Amygdala (tissue), 56 donors: ENCODE measurements at places on chromosomes 4 and X.
A peak's percentile ranks its signal among the peaks of the same experiment; 100 is the strongest.

DNA sequence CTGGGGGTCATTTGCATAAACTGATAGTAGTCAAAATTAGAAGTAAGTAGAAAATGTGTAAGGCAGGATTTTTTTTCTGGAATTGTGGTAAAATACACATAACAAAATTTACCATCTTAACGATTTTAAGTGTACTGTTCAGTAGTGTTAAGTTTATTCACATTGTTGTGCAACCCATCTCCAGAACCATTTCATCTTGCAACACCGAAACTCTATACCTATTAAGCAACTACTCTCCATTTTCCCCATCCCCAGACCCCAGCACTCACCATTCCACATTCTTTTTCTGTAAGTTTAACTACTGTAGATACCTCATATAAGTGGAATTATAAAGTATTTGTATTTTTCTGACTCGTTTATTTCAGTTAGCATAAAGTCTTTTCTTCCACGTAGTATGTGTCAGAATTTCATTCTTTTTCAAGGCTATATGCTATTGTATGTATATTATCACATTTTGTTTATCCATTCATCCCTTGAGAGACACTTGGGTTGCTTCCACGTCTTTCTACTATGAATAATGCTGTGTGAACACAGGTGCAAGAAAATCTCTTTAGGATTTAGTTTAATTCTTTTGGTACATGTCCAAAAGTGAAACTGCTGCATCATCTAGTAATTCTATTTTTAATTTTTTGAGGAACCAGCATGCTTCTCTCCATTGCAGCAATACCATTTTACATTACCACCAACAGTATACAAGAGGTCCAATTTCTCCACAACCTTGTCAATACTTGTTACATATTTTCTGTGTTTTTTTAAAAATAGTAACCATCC is 39.1 kb upstream of the NSUN7 start:
- DNase-seq: no peak

DNA sequence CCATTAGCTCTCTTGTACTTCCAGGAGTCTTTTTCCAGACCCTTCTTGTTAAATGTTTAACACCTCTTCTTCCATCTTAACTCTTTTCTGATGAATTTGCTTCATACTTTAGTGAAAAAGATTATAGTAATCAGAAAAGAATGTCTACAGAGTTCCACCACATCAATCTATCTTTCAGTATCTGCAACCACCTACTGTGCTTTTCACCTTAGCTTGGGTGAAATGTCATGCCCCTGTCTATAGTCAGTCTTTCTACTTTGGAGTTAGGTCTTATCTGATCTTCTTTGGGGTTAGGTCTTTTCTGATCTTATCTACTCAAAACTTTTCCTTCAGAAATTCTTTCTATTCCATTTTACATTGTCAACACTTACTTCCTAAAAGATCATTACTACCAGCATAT is 1310.2 kb downstream of the PCDH7 start:
- DNase-seq: no peak

- peak; percentile 32 for DNase-seq
Measured at GRCh38 chr4:173398779-173399415, at the start of gene SCRG1. Gene SCRG1, minus strand, starts transcription at chr4:173399116. Its CDS starts 7,702 bp downstream, at chr4:173391414.

DNA sequence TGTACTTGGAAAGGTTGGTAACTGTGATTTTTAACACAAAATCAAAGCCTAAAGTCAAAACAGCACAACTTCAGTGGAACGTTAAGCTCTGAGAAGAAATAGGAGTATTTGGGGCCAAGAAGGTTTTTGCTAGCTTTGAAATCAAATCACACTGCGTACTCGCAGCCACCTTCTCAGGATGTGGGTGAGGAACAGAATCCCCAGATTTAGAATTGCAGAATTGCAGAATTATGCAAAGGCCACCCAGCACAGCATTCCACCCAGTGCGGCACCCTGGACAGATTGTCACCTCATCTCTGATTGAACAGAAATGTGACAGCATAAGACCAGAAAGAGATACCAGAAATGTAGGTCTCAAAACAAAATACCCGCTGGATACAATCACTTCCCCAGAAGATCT is 181.1 kb downstream of the DHX15 start:
- DNase-seq: no peak

GRCh38 chrX:10984213-10984612 is 126.9 kb upstream of the HCCS start:
- DNase-seq: no peak

GRCh38 chrX:120260369-120260768 is 9.8 kb downstream of the ZBTB33 start:
- DNase-seq: no peak

DNA sequence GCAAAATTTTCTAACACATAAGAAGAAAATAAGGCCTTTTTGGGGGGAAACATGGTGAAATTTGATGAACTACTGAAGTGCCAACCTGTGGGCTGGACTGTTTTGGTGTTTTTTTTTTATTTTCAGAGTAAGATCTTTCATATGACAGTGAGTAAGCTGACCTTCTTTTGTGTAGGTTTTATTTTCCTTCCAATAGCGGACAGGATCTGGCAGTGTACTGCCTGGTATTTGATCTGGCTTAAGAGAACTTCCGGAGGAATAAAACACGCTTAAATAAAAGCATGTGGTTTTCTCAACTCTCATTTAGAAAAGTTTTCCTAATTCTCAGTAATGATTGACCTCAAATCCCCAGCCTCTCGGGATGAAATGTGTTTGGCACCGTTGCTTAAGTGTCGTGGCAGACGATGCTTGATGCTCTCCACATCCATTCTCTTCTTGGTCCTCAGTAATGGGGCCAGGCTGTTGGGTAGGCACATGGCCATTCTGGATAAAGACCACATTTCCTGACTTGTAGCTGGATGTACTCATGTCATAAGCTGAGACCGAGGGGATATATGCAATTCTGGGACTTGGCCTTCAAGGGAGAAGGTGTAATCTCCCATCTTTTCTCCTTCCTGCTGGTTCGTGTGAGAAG is 65.6 kb upstream of the PDLIM3 start:
- no peak for DNase-seq

- no peak for DNase-seq
Measured at GRCh38 chrX:113980953-113981352, 602.9 kb upstream of the HTR2C start.

GRCh38 chr4:169682372-169683047 is 62.1 kb downstream of the CLCN3 start:
- no peak for DNase-seq

DNA sequence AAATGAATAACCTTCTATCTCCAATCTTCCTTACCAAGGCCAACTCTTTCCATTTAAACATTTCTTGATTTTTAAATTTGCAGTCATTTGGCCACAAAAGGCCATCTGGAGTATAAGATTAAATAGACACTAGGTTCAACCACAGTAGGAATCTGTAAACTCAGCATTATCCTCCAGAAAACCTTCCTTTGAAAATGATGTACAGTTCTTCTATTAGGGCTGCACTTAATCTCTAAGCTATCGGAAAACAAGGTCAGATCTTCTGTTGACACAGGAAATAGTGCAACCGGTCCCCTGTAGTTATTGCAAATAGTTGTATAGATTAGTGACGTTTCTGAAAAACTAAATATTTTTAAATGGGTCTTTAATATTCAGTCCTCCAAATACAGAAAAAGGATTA is 359.0 kb upstream of the ATOH1 start:
- no peak for DNase-seq

- no peak for DNase-seq
Measured at GRCh38 chr4:48116582-48116981, 17.5 kb downstream of the TXK start.

DNA sequence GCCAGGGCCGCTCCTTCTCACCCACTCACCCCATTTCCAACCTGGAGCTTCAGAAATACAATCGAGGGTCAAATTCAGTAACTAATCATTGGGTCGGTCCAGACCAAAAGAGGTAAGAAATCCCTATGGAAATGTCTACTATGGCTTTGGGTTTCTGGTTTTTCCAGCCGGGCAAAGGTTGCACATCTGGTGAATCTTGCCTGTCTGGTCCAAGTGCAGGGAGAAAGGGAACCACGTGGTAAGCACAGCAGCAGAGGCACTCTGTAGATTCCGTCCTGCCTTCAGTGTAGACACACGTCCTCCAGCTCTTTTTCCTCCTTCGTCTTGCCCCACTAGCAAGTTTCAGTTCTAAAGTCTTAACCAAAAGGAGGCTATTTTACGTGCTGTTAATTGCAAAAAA is 218.0 kb upstream of the JADE1 start:
- DNase-seq: no peak

DNA sequence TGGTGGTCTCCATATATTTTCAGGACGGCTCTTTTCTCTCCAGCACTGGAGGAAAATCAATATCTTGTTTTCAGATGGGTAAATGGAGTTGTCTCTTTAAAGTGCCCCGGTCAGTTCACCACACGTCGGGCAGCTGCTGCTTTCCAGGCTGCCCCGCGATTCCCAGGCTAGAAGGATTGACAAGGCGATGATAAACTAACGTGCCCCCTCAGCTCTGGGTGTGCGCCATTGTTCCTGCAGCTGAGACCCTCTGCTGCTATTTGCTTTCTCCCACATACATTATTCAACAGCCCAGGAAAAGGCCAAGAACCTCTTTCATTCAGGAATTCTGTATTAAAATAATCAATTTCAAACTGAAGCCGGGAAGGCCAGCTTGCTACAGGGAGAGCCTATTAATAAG is 254.5 kb downstream of the SOX3 start:
- no peak for DNase-seq

GRCh38 chr4:108168160-108168670 is 517 bp downstream of the LEF1 start:
- no peak for DNase-seq

DNA sequence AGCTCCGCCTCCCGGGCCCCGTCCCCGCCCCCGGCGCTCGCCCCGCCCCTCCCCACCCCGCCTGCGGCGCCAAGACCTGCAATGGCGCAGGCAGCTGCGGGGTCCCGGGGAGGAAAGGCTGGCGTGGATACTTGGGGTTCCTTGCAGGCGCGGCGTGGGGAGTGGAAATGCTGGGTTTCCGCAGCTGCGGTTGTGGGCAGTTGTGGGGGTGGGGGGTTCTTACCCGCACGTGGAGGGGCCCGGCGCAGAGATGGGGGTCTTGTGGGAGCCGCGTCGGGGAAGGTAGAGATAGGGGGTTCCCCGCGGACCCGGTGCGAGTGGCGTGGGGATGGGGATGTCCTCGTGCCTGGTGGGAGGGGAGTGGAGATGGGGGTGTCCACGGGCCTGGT is 680 bp upstream of the ASMTL start:
- DNase-seq: no peak

- no peak for DNase-seq
Measured at GRCh38 chr4:80264352-80264647, 2.2 kb upstream of the FGF5 start.

GRCh38 chr4:150007512-150007911 is 70.7 kb upstream of the DCLK2 start:
- no peak for DNase-seq

GRCh38 chr4:4477796-4478195 is 64.1 kb downstream of the STX18 start:
- no peak for DNase-seq

DNA sequence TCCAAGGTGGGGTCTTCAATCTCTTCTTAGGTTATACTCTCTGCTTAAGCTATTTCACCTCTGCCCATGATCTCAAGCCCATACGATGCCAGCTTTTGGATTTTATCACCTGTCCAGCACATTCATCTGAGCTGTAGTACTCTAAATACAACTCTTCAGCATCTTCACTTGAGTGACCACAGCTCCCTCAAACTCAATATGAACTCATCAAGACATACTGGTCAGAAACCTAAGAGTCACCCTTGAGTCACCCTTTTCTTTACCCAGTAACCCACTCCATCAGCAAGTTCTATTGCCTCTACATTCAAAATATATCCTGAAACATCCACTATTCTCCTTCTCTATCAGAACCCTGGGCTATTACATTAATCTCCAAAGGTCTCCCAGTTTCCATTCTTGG is 69.4 kb downstream of the DCHS2 start:
- DNase-seq: no peak

- DNase-seq: no peak
Measured at GRCh38 chr4:8847764-8848163, 23.9 kb downstream of the HMX1 start.

DNA sequence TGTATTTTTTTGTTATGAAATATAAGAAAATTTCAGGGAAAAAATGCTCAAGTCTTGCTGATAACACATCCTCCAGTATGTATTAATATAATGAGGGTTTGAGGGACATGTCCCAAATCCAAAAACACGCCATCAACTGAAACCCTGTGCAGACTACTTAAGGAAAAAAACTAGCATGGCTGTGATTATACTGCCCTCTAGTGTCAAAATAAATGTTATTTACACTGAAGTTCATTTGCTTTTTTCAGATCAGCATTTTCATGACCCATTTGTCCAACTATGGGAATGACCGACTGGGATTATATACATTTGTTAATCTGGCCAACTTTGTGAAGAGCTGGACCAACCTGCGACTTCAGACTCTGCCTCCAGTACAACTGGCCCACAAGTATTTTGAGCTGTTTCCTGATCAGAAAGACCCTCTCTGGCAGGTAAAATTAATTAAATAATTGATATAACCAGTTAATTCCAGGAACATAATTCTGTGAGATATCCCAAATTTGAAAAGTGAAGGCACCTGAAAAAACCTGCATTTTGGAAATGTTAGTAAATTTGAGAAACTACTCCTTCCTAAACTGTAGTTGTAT is 128.5 kb downstream of the PRSS12 start:
- DNase-seq: no peak

- no peak for DNase-seq
Measured at GRCh38 chr4:153418121-153418520, 48.0 kb upstream of the TMEM131L start.

GRCh38 chr4:80989921-80990544 is 40.5 kb upstream of the BMP3 start:
- DNase-seq: no peak

- no peak for DNase-seq
Measured at GRCh38 chrX:153327561-153327960, 6.0 kb upstream of the PNMA6F start.

GRCh38 chrX:1587161-1587560 is 4.2 kb upstream of the AKAP17A start:
- no peak for DNase-seq

GRCh38 chr4:144905286-144905685 is 192.7 kb downstream of the ANAPC10 start:
- DNase-seq: no peak

- no peak for DNase-seq
Measured at GRCh38 chr4:177687117-177687516, 244.9 kb upstream of the AGA start.

GRCh38 chrX:153668423-153669173 is 5.0 kb downstream of the PNCK start:
- DNase-seq: no peak
